ENCODE measurements at places on chromosomes 12 and 14.

DNA sequence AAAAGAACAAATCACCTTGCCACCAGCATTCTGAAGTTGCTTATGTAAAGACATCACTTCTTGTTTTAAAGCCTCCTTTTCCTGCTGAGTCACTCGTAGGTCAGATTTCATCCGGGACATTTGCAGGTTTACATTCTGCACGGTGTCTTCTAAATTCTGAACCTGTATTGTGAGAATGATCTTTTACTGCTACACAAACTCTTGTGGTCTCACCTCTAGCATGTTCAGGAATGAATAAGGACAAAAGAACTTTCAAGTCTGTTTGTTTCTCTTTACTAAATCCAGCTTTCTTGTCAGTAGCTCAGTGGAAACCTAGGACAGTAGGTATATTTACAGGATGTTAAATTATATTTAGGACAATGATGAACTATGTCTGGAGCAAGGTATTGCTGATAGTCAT lies 73.5 kb upstream of the SAV1 start:
- peak; percentile 59 for DNase-seq

DNA sequence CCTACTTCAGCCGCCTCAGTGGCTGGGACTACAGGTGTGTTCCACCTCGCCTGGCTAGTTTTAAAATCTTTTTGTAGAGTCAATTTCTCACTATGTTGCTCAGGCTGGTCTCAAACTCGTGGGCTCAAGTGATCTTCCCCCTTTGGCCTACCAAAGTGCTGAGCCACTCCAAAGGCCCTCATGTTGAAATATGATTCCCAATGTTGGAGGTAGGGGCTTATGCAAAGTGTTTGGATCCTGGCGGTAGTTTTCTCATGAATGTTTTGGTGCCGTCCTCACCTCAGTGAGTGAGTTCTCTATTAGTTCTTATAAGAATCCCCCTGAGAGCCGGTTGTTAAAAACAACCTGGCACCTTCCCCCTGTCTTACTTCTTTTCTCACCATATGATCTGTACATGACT lies 784.6 kb downstream of the TMTC2 start:
- no peak for DNase-seq

GRCh38 chr12:110023059-110023980 lies 24.1 kb downstream of the ANKRD13A start:
- no peak for DNase-seq

- DNase-seq: no peak
These were observed 1203.5 kb upstream of the TMEM132C start for GRCh38 chr12:127063339-127064072.

DNA sequence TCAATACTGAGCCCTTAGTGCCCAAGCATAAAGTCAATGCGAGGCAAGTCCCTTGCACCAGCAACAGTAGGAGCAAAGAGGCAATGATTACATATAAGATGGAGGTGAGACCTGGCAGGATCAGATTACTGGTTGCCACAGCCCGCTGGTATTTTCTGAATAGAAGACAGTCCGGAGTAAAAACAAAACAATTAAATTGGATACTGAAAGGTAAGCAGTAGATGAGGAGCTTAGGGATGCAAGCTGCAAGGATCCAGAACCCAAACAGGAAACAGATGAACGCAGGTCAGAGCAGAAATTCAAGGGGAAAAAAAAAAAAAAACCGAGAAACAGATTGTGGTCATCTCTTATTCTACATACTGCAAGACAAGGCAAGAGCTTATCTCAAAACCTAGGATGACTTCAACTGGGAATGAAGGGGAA lies 119.6 kb downstream of the MED13L start:
- no peak for DNase-seq

DNA sequence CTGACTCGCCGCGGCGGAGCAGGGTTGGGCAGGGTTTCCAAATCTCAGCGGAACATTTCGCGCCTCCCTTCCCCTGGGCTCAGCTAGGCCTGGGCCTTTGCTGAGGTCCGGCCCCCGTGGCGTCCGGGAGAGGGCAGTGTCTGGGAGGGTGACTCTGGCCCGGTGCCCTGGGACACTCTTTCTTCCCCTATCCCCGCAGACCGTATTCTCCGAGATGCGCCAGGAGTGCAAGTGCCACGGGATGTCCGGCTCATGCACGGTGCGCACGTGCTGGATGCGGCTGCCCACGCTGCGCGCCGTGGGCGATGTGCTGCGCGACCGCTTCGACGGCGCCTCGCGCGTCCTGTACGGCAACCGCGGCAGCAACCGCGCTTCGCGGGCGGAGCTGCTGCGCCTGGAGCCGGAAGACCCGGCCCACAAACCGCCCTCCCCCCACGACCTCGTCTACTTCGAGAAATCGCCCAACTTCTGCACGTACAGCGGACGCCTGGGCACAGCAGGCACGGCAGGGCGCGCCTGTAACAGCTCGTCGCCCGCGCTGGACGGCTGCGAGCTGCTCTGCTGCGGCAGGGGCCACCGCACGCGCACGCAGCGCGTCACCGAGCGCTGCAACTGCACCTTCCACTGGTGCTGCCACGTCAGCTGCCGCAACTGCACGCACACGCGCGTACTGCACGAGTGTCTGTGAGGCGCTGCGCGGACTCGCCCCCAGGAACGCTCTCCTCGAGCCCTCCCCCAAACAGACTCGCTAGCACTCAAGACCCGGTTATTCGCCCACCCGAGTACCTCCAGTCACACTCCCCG lies 3.0 kb downstream of the WNT1 start:
- DNase-seq: no peak

DNA sequence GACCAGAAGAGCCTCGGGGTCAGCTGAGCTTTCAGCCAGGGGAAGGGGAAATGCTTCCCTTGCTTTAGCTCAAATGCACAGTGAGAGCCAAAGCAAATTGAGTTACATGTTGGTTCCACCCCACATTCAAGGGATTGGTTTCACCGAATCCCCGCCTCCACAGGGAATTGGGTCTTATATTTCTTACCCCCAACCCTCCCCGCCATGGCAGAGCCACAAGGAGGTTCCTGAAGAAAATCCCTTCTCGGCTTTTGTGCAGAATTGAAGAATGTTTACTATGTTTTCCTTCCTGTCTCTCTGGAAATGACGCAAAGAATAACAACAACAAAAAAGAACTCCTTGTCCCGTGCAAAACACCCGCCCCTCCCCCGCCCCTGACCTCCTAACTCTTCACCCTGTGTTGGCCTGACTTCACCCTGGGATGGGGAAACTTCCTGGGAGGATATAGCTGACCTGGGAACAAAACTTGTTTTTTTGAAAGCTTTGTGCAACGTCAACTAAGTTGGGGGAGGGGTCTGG lies 21.9 kb upstream of the CIPC start:
- peak; percentile 95 for DNase-seq

DNA sequence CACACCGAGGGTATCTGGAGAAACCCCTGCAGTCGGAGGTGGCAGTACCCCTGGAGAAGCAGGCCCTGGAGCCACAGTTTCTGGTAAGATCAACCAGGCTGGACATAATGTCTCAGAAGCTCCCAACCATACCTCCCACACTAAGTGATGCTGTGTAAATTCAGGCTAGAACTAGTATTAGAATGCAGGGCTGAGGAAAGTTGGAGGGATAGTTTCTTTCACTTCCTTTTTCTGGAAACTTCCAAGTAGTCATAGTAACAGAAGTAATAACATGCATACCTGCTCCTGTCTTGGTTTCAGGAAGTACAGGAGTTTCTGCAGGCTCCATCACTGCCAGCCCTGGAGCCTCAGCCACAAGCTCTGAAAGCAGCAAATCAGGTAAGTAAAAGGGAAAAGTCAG lies 228.1 kb upstream of the CNTN1 start:
- DNase-seq: no peak

GRCh38 chr14:101358320-101359125 lies 202.8 kb upstream of the DIO3 start:
- no peak for DNase-seq

- no peak for DNase-seq
These were observed 89.4 kb downstream of the DUSP16 start for GRCh38 chr12:12473223-12473622.

DNA sequence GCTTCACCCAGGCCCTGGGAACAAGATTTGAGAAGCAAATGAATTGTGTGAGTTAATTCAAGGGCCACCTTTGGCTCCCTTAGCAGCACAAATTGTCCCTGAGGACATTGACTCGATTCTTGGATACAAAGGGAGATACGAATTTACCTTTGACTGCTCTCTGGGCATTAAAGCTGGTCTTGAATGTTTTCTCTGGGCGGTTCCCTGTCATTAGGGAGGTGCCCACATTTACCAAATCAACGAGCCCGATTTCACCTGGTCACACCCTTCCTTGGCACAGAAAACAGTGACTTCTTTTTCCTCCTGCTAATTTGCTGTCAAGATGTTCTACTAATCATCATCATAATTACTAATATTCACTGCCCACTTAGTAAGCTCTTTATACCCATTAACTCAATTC lies 27.1 kb upstream of the CCDC63 start:
- no peak for DNase-seq

DNA sequence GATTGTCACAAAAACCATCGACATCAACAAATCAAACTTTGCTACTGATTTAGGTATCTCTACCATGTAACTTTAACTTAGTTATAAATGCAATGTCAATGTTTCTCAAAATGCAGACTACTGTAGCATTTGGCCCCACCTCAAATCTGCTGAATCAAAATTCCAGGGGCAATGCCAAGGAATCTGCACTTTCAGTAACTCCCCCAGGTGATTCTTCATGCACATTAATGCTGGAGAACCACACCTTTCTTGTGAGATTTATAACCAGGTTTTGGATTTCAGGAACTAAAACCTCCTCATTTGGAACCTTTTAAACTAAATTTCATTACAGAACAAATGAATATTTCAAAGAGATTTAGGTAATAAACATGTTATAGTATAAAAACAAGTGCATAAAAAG lies 4.9 kb downstream of the ATP2B1 start:
- DNase-seq: no peak

DNA sequence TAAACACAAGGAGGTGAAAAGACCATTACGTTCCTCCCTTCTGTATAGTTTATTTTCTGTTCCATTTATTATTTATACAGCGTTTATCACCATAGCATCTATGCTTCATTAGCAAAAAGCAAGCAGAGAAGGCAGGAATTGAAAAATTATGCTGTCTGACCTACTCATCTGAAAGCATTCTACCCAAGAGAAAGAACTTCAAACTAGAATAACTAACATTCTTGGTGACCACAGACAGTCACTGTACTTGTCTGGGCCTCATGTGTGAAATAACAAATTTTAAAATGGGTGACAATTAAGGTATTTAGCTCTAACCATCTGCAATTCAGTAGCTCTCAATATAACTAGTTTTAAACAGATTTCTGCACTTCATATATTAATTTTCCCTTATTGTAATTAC lies 29.3 kb upstream of the PDE3A start:
- DNase-seq: no peak

GRCh38 chr12:67877727-67878126 lies 111.5 kb upstream of the IFNG-AS1 start:
- no peak for DNase-seq

GRCh38 chr12:100199347-100200149 lies 1.1 kb upstream of the ACTR6 start:
- no peak for DNase-seq

- no peak for DNase-seq
These were observed 59.1 kb upstream of the GNPNAT1 start for GRCh38 chr14:52850451-52850909.

- DNase-seq: no peak
These were observed 6.8 kb upstream of the OTUB2 start for GRCh38 chr14:94019329-94019728.

GRCh38 chr14:96792003-96792402 lies 5.2 kb upstream of the VRK1 start:
- no peak for DNase-seq

DNA sequence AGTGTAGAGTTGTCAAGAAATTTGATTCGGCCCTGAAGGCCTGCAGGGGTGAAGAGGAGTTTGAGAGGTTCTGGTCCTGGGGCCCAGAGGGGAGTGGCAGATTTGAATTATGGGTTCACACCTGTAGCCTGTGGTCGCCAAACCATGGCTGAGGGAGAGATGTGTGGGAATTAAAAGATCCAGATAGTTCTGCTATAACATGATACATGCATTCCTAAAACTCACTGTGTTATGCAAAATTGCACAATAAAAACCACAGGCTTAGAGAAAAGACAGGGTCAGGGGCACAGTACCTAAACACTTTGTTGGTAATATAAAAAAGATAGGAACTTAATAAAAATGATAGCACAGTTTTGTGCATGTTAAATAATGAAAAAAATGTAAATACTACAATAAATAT lies 106.2 kb downstream of the TMEM30B start:
- DNase-seq: peak; percentile 84
